Stimulated activated CD4-positive, alpha-beta T cell treated with anti-CD3 and anti-CD28 coated beads, Interleukin-1b, Interleukin-23, amount 100 ng/mL, for 24 hours (primary cell): ENCODE measurements at places on chromosomes 5 and 9.

DNA sequence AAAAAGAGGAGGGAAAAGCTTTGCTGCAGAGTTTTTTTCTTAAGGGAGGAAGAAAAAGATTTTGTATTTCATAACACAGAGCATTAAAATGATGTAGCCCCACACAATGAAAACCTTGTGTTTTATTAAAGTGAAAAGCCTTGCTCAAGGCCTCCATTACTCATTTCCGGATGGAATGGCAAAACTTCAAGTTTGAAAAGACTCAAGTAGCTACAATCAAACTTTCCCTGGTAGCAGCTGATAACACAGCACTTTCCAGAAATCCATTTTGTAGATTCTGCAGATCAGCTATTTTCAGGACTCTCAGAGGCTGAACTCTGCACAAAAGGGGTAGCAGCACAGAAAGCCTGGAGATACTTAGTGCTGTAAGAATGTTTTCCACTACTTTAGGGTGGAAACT is 374.8 kb downstream of the NFIB start:
- DNase-seq: no peak

DNA sequence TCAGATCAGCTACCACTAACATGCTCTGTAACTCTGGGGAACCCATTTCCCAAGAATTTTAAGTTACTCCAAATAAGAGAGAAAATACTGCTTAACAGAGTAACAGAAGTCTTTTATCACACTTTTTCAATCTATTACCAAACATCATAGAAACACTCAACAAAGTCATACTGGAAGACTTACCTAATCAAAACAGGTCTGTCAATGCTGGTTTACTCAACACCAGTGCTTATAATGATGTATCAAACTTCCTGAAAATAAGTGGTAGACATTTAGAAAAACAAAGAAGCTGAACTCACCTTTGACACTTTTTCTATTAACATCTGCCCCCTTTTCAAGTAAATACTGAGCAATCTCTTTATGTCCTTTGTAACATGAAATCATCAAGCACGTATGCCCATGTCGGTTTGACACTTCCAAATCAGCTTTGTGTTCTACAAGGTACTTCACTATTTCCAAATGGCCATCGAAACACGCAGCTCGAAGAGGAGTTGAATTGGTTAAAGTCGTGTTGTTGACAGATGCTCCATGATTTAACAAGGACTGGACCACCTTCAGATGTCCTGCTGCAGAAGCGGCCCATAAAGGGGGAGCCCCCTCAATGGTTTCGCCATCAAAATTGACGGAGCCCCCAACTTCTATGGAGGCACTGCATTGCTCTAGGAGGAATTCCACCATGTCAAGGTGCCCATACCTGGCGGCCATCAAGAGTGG is 1.8 kb downstream of the FEM1C start:
- no peak for DNase-seq

DNA sequence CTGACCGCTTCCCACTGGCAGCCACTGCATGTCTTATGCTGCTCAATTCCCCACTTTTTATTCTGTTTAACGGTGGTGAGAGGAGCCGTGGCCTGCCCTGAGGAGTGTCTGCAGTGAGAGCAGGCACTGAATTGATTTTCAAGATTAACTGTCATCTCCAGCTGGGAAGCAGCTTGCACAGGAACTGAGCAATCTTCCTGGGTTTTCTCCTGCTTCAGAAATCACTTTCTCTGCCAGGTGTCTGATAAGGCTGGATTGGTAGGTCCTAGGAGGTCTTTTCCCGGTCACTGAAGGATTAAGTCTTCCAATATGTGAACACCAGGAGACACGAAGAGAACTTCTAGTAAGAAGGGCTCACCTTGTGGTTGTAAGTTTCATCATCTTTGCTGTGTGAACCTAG is 181.1 kb upstream of the RAD23B start:
- DNase-seq: no peak

DNA sequence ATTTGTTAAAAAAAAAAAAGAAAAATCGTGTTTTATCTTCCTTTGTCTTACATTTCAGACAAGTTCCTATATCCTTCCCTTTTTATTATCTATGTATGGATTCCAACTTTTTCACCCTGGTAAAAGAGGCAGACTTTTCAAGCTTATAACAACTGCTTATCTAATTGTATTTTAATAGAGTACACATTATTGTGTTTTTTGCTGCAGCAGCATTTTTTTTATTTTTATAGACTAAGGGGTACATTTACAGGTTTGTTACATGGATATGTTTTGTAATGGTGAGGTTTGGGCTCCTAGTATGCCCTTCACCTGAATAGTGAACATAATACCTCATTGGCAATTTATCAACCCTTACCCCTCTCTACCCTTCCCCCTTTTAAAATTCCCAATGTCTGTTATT is 195.0 kb upstream of the RGMB start:
- DNase-seq: no peak

DNA sequence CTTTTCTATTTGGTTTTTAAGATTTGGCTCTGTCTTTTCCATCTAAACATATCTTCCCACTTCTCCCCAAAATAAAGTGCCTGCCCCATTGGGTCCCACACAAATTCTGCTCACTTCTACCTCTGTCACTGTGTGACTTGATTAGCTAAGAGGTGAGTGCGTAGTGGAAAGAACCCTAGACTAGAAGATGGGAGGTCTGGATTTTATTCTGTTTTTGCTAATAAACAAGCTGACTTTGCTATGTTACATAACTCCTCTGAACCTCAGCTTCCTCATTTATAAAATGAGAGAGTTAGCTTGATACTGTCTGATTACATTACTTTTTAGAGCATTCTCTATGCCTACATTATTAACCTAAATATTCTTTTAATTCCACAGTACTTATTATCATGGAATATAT is 51.3 kb upstream of the PTGER4 start:
- no peak for DNase-seq

- DNase-seq: no peak
Observed at GRCh38 chr9:78972303-78972999, 599.3 kb upstream of the TLE4 start.

DNA sequence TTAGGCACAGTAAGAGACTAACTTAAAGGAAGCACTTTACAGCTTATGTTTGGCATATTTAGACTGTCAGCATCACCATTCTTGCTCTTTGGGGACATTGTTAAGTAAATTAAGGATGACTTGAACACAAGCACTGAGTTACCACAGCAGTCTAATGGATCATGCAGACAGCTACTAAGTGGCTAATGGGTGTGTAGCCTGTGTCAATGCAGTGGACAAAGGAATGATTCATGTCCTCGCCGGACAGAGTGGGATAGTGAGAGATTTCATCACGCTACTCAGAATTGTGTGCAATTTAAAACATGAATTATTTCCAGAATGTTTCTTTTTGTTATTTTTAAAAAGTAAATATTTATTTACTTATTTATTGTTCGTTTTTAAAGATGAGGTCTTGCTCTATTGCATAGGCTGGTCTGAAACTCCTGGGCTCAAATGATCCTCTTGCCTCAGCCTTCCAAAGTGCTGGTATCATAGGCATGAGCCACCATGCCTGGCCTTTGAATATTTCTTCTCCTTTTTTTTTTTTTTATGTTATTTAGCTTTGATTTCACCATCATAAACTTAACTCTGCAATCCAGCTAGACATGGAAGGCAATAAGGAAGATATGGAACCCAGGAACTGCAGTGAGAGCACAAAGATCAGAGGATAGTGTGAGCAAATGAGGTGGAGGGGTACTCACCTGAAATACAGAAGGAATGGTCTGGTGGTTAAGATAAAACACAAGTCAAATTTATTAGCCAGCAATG is 53.0 kb upstream of the KLF4 start:
- no peak for DNase-seq

GRCh38 chr9:126682113-126682810 is 68.5 kb downstream of the LMX1B start:
- DNase-seq: no peak

- no peak for DNase-seq
Observed at GRCh38 chr5:76310208-76310607, 92.9 kb upstream of the IQGAP2 start.

DNA sequence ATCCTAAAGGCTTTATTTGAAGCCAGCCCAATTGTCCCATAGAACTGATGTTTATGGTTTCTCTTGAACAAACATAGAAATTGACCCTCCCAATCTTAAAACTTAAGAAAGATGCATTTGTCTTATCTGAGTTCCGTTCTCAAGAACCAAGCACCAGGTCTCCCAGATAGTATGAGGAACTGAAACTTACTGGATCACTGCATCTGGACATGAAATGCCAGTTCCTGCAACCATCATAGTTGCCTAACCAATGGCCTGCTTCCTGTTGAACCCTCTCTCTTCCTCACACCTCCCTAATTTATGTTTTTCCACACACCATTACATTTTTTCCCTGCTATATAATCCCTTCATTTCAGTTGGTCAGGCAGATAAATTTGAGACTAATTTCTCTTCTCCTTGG is 478.9 kb downstream of the HTR1A start:
- no peak for DNase-seq

DNA sequence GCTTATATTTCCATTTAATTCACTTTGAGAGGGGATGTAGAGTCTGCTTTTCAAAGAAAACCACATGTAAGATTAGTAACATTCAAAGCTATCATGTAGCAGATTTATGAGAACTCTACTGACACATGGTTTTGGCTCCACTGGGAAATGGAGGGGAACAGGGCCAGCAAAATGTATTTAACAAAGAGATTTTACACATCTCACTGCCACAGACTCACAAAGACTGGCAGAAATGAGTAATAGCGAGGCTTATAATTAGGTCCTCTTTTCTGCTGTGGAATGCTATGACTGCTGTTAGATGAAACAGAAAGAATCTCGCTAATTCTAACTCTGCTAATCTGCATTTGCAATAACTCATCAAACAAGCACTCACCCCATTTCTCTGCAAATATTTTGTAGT is 4.5 kb downstream of the DAP start:
- DNase-seq: no peak

DNA sequence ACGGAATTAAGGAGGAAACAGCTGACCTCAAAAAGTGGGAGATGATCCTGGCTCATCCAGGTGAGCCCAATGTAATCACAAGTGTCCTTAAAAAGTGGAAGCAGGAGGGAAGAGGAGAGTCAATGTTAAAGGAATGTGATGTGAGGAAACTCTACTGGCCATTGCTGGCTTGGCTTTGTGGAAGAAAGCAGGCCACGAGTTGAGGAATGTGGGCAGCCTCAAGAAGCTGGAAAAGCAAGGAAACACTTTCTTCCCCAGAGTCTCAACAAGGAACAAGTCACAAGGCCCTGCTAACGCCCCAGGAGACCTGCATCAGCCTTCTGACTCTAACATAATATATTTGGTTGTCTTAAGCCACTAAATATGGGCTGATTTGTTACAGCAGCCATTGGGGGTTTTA is 252.8 kb downstream of the PSAT1 start:
- no peak for DNase-seq

GRCh38 chr5:132223861-132224260 is 3.8 kb downstream of the P4HA2 start:
- no peak for DNase-seq

DNA sequence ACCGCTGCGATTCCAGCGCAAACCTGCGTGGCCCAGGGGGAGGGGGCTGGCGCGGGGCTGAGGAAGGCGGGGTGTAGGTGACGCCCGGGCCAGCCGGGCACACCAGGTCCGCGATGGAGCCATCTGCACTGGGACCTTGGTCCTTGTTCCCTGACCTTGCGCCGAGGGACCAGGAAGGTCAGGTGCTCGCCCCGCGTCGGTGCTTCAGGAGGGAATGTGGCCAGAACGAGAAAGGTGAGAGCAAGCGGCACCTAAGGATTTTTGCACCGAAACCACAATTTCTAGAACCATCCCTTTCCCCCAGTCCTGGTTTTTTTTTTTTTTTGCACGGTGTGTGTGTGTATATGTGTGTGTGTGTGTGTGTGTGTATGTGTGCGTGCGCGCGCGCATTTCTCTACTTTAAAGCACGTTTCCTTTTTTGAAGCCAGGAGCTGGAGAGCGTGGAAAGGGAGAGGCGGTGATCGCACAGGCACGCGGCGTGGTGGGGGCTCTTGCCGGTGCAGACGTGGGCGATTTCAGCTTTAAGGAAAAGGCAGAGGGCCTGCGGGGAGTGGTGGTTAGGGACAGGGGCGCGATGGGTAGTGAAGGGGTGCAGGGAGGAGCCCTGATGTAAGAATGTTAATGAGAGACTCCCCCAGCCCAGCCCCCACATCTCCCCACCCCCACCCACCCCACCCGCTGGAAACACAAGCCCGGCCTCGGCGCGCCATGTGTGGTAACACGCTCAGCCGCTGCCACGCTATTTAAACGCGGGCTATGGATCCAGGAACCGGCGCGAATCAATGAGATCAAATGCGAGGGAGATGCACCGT is at the start of gene NPR3:
TSS of gene NPR3 (plus strand) at position 772 of the 812 bp plus-strand sequence. CDS start 456 bp downstream, outside the sequence.
- DNase-seq: no peak

- DNase-seq: no peak
Observed at GRCh38 chr9:127166651-127167524, 44.5 kb upstream of the ANGPTL2 start.
